ENCODE measurements at places on chromosomes 4 and X. TPM values are rescaled to one million over a fixed set of nuclear protein-coding genes. Genes with fewer than 3 reads are reported as not detected.

The SPANXA1 gene
- not detected for total RNA-seq

The SCRG1 gene
- total RNA-seq: not detected

The MAGEA10 gene
- total RNA-seq: not detected

The NAT8L gene
- total RNA-seq: 1.4 TPM

The MAGEB10 gene
- not detected for total RNA-seq

The ETFDH gene
- 27.7 TPM for total RNA-seq

The PNMA5 gene
- 0.14 TPM for total RNA-seq

The RPS6KA6 gene
- 1.5 TPM for total RNA-seq

The EXOC1L gene
- not detected for total RNA-seq

The MUC7 gene
- total RNA-seq: not detected

The WDR17 gene
- 1.8 TPM for total RNA-seq

The TMEM31 gene
- not detected for total RNA-seq

The FHL1 gene
- 58.6 TPM for total RNA-seq

The NSG1 gene
- 1.9 TPM for total RNA-seq

The SPARCL1 gene
- 318 TPM for total RNA-seq

The SSX2B gene
- total RNA-seq: not detected

The ZNF718 gene
- 22.0 TPM for total RNA-seq

The CCNG2 gene
- total RNA-seq: 106 TPM

The FGFBP1 gene
- total RNA-seq: not detected

The PNCK gene
- 0.73 TPM for total RNA-seq

The FHDC1 gene
- 14.3 TPM for total RNA-seq

The XAGE2 gene
- total RNA-seq: not detected

The DEFB131A gene
- not detected for total RNA-seq

The ARSJ gene
- total RNA-seq: 0.67 TPM

The FATE1 gene
- total RNA-seq: not detected

The SPATA4 gene
- not detected for total RNA-seq

The COX18 gene
- total RNA-seq: 18.6 TPM

The LINC00632 gene
- 59.9 TPM for total RNA-seq

The RAB41 gene
- total RNA-seq: not detected

The ANAPC4 gene
- 58.0 TPM for total RNA-seq

The IL2RG gene
- 92.6 TPM for total RNA-seq

The LIMCH1 gene
- 310 TPM for total RNA-seq
